ENCODE measurements at places on chromosomes 7 and 10.

- DNase-seq = no peak
Measured at GRCh38 chr7:27631391-27631790, 31.3 kb downstream of the HIBADH start.

- no peak for DNase-seq
Measured at GRCh38 chr7:2593036-2593727, 34.4 kb downstream of the IQCE start.

DNA sequence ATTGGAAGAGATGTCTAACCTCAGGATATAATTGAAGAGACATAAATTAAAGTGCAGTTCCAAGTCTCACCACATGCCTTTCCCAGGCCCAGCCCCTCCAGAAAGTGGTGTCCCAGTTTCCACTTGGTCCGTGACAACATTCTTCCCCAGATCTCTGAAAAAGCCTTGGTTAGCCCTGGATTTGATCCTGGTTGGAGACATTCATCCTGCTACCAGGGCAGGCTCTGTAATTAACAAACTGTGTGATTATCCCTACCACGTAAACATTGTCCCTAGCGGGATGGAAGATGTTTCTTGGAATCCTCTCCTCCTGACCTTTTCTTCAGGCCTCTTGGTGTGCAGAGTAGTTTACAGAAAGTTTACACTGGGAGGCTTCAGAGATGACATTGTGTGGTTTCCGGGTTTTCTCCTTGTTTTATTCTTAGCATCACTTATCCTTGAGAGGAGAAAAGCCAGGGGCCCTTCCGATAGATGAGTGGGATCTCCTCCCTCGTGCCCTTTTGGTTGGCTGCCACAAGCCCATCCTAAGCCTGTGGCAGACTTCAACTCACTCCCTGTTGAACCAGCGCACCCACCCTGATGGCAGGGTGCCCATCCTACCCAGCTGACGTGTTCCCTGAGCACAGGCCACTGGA is 83.8 kb downstream of the COL13A1 start:
- no peak for DNase-seq

- no peak for DNase-seq
Measured at GRCh38 chr7:31082447-31082846, 30.3 kb downstream of the ADCYAP1R1 start.

GRCh38 chr10:78258323-78259030 is 224.8 kb downstream of the RPS24 start:
- no peak for DNase-seq

GRCh38 chr7:142327628-142328405 is 70.0 kb upstream of the PRSS58 start:
- no peak for DNase-seq

DNA sequence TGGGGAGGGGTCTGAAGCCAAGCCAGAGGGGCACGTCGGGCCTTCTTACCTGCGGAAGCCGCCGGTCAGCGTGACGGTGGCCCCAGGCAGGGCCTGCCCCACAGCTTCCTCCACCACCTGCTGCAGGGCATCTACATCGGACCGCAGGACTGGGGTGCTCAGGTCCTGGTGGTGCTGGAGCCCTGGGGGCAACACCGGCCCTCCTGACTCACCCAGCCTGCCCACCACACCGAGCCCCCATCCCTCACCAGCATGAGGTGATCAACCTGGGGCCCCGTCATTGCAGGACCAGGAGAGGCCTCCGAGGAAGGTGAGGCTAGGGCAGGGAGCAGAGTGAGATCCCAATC is 8.0 kb downstream of the POLM start:
- DNase-seq = no peak

DNA sequence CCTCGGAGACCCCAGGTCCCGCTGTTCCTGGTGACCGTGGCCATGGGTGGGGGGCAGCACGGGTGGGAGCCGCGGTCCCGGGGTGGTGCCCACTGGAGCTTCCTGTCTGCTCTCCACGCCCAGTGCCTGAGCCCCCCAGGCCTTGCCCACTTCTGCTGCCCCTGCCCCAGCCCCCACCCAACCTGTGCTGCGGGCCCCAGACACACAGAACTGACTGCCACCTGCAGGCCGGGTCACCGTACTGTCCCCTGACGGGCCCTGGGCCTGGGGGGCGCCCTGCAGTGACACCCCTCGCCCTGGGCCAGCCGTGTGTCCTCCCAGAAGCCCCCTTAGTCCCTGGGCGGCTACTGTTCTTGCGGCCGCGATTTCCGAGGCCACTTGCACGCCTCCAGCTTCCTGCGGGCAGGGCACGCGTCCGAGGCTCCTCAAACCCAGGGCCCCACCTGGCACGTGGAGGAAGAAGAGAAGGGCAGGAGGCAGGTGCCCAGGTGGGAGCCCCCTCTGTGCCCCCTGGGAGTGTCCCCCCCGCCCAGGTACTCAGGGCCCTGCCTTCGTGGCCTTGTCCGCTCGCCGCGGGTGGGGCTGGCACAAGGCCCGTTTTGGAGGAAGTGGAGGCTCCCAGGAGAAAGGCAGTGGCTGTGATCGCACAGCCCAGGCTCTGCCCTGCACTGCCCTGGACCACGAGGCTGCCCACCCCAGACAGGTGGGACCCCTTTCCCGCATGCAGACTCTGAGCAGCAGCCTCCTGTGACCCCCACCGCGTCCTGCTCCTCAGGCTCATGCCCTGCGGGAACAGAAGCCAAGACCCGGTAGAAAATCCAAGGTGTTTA is 10.4 kb downstream of the TMEM184A start:
- DNase-seq = no peak

All from GM12892 (cell line).